ENCODE measurements at places on chromosomes 16 and 17.
A peak's percentile ranks its signal among the peaks of the same experiment; 100 is the strongest.

GRCh38 chr17:76336756-76337412 lies 16.8 kb downstream of the PRPSAP1 start:
- no peak for DNase-seq

GRCh38 chr17:50561746-50562141 lies 1.2 kb downstream of the CACNA1G start:
- DNase-seq = no peak

- DNase-seq = no peak
Measured at GRCh38 chr17:82812601-82813000, 27.2 kb downstream of the ZNF750 start.

DNA sequence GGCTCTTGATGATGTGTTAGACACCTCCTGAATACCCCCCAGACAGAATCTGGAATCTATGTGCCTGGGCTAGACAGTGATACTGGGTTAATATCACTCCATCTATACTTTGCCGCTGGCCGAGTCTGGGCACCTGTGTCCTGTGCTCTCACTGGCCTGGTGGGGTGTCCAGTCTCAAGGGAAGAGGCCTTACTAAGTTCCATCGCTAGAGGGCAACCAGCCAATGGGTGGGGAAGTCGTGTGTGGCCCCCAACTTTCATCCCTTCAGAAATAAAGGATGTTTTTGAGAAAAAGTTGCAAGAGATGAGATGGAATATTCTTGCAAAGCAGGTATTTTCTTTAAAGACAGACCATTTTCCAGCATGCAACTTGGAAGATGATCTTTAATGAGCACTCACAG lies 1.6 kb upstream of the GLP2R start:
- DNase-seq = no peak

GRCh38 chr16:31224092-31224955 lies 7.4 kb upstream of the PYDC1 start:
- no peak for DNase-seq

DNA sequence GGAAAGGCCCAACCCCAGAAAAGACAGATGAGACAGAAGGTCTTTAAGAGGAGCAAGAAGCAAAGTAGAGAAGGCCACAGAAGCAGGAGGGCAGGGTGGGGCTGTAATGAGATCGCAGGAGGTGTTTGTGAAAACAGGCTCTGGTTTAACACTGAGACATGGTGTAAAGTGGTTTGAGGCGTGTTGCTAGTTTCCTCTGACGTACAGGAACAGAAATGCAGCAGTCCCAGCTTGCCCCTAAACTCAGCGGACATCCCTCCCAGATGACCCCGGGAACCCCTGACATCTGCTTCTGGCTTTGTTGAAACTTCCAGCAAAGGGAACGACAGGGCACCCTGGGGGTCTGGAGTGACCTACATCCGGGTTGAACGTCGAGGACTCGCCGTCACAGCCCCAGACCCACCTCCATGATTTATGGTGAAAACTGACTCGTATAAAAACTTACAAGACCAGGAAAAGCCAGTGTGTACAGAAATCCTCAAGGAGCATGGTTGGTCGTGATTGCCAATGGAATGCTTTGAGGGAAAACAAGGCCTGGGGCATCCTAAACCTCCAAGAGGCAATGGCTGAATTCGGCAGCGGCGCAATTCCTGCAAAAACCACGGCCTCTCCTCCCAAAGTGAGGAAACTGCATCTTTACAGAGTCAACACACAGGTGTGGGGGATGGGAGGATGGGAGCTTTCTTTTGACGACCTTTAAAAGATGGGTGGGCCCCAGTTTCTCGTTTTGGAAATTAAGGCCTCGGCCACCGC lies 25.8 kb downstream of the LITAF start:
- peak; percentile 92 for DNase-seq

DNA sequence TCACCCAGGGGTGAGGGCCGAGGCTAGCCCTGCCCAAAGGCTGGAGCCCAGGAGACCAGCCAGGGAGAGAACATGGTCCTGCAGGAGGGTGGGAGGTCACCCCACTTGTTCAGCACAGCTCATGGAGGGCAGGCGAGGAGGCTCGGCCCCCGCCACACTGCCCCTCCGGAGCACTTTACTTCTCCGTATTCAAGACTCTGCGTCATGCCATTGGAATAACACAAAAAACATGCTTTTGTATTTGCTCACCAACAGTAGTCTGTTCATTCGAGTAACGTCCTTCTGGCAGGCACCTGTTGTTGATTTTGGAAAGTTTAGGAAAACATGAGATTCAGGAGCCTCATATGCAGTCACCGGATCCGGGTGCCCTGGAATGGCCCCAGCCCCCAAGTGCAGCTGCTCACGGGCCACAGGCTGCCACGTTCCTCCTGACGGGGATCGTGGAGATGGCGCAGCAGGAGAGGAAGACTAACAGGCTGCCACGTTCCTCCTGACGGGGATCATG lies 81.1 kb upstream of the DNAH17 start:
- DNase-seq = no peak

GRCh38 chr17:72305472-72305871 lies 184.7 kb downstream of the SOX9 start:
- no peak for DNase-seq

DNA sequence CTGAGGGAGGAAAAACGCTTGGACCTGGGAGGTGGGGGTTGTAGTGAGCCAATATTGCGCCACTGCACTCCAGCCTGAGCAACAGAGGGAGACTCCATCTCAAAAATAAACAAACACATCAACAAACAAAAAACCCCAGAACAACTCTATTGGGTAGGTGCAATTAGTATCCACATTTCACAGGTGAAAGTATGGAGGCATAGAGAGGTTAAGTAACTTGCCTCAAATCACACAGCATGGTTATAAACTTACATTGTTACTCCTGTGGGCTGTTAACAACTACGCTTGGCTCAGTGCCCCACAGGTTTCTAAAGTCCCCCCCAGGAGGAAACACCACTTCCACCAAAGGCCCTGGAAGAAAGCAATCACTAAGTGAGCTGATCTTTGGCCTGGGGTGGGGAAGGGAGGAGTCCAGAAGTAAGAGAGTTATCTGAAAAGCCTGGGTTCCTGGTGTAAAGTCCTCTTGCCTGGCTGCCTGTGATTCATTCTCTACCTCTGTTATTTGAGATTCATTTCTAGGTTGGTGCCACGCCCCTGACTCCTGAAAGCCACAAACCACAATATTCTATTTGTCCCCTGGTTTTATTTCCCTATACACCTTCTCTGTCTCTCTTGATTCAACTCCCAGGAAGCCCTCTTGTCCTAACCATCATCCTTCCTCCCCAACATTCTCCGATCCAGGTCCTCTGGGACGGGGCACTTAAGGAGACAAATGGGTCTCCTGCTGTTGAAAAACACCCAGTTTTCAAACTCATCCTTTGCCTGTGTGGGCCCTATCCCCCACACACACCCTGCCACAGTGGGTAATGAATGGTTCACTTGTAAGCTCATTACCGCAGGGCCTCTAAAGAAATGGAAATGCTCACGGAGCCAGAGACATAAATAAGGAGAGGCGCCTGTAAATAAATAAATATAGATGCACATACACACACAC lies 195.4 kb downstream of the XYLT1 start:
- peak; percentile 41 for DNase-seq

DNA sequence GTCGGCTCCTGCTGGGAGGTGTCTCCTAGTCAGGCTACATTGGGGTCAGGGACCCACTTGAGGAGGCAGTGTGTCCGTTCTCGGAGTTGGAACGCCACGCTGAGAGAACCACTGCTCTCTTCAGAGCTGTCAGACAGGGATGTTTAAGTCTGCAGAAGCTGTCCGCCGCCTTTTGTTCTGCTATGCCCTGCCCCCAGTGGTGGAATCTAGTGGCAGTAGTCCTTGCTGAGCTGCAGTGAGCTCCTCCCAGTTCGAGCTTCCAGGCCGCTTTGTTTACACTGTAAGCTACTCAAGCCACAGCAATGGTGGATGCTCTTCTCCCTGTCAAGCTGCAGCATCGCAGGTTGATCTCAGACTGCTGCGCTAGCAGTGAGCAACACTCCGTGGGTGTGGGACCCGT lies 36.0 kb downstream of the ITFG1 start:
- DNase-seq = no peak

DNA sequence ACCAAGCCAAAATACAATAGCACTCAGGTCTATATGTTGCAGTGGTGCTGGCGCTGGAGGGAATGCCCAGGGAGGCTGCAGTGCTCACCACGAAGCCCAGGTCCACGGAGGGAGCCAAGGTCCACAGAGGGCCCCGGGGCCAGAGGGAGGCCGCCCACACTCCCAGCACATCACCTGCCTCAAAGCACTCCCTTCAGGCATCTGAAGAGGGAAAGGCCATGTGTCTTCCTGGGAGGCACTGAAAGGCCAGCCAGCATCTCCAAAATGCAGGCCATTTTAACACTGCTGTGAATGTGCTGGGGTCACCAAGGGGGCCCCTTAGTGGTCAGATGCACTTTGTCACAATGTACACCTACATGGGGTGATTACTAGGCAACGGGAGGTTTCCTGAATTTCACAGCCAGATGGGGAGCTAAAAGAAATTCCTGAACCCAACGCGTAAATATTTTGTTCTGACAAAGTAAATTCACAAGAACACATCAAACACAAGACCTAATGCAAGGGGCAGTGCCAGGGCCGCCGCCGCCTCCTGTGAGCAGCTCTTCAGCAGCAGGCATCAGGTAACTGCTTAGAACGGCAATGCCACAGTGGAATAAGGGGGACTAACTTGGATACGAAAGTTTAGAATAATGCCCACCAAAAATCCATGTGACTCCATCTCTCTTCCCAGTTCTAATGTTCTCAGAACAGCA lies 42.8 kb downstream of the USP22 start:
- no peak for DNase-seq

- no peak for DNase-seq
Measured at GRCh38 chr17:45690625-45691275, 93.4 kb upstream of the CRHR1 start.

- no peak for DNase-seq
Measured at GRCh38 chr17:4586043-4586442, 1.7 kb downstream of the SMTNL2 start.

- no peak for DNase-seq
Measured at GRCh38 chr16:80993307-80993706, 13.4 kb downstream of the CMC2 start.

GRCh38 chr17:55346658-55347057 lies 75.0 kb downstream of the MMD start:
- no peak for DNase-seq

- DNase-seq = no peak
Measured at GRCh38 chr17:39602533-39603303, 5.0 kb downstream of the NEUROD2 start.

DNA sequence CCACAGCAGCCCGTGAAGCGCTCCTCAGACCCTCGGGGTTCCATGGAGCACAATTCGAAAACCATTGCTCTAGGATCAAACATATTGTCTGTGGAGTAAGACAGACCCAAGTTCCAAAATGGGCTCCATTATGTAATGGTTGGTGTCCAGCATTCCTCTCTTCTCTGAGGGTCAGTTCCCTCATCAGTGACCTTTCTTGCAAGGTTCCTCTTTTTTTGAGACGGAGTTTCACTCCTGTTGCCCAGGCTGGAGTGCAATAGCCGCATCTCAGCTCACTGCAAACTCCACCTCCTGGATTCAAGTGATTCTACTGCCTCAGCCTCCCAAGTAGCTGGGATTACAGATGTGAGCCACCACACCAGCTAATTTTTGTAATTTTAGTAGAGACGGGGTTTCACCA lies 28.4 kb downstream of the PLXDC1 start:
- no peak for DNase-seq

DNA sequence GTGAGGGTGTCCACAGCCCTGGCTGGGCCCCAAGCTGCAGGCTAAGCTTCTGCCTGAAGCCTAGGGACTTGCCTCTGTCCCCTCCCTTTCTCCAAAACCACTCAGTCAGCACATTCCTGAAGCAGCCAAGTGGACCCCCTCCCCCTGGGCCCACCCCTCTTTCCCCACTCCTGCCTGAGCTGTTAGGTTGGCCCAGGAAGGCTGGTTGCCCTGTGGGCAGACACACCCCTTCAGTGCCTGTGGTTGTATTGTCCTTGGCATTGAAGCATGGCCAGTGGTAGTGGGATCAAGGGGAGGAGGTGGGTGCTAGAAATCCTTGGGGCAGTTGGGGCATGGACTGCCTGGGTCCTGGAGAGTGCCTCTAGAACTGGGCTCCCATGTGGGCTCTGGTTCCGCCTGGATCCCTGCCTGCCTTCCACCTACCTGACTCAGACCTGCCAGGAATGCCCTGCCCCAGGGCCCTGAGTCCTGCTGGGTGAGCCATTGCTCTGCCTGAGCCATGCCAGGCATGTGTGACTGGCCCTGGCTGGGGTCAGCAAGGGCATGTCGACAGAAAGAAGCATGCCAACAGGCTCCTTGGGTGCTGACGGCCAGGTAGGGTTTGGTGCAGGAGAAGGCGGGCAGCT lies 2.1 kb downstream of the TRAF4 start:
- DNase-seq = no peak

GRCh38 chr17:79529661-79530081 lies 81.2 kb downstream of the RBFOX3 start:
- DNase-seq = no peak

DNA sequence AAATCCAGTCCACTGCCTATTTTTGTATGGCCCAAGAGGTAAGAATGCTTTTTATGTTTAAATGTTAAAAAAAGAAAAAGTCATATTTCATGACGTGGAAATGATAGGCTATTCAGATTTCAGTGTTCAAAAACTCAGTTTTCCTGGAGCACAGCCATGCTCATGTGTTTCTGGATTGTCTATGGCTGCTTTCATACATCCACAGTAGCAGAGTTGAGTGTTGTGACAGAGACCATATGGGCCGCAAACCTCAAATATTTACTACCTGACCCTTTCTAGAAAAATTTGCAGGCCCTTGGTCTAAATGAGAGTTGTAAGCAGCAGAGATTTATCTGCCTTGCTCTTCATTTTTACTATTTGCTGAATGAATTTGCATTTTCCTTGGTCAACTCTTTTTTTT lies 264.1 kb downstream of the CBLN1 start:
- no peak for DNase-seq

DNA sequence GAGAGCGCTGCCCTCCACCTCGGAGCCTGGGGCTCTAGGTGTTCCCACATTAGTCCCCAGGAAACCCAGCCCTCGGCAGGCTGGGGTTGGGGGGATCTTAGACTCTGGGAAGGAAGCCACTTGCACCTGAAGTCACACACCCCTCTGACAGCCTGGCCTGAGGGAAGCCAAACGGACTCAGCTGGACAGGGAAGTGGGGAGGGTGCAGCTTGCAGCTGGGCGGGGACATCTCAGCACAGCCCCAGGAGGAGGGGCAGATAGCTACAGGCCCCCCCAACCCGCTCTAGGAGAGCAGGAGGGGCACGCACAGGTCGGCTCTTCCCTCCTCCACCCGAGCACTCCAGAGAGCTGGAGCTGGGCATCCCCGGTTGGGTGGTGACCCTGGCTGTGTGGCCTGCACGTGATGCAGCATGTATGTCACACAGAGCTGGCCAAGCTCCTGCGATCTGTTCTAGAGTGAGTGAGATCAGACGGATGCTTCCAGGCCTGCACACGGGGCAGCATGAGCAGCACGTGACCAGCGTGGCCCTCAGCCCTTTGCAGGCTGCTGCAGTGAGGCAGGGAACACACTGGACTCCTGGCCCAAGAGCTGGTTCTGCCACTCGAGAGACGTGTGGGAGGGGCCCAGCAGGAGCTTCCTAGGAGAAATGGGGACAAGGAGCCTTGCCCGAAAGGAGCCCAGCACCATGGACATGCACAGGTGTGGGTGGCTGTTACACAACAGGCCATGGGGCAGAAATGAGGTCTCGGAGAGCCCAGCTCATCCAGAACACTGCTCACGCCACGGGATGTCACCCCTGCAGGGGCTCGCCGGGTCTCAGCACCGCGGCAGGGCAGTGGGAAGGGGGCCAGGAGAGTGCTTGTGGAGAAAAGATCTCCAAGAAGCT lies 15.4 kb downstream of the KIFC3 start:
- no peak for DNase-seq
